D721Med (cell line): ENCODE measurements at places on chromosomes 12 and 14.

GRCh38 chr14:64673748-64674147 is 30.5 kb upstream of the PLEKHG3 start:
- no peak for DNase-seq

- DNase-seq = no peak
Measured at GRCh38 chr14:84826294-84826693, 703.6 kb upstream of the FLRT2 start.

DNA sequence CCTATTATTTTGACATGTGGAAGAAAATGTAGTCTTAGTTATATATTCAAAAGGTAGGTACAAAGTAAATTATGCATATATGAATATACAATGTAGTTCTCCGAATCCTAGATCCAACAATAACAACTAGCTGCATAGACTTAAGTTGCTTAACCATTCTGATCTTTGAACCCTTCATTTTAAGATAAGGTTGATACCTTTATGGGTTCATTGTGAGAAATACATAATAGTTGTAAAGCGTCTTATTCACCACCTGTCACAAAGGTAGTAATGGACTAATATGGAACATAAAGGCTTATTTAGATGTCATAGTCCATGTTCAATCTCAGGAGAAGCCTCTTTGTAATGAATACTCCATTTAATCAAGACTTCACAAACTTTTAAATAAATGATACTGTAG is 263.6 kb downstream of the TMTC2 start:
- no peak for DNase-seq

DNA sequence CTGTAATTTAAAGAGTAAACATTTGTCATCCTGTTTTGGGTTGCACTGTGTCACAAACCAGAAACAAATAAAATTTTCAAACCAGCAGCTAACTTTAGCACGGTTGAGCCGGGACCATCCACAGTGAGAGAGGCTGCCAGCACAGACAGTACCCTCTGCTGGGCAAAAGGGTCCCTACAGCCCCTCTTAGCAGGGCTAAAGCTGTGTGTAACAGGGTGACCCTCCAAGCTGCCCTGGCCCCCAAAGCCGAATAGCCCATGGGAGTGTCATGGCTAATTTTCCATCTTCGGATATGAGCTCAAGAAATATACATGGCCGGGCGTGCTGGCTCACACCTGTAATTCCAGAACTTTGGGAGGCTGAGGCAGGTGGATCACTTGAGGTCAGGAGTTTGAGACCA is 157.1 kb upstream of the GRIN2B start:
- no peak for DNase-seq

DNA sequence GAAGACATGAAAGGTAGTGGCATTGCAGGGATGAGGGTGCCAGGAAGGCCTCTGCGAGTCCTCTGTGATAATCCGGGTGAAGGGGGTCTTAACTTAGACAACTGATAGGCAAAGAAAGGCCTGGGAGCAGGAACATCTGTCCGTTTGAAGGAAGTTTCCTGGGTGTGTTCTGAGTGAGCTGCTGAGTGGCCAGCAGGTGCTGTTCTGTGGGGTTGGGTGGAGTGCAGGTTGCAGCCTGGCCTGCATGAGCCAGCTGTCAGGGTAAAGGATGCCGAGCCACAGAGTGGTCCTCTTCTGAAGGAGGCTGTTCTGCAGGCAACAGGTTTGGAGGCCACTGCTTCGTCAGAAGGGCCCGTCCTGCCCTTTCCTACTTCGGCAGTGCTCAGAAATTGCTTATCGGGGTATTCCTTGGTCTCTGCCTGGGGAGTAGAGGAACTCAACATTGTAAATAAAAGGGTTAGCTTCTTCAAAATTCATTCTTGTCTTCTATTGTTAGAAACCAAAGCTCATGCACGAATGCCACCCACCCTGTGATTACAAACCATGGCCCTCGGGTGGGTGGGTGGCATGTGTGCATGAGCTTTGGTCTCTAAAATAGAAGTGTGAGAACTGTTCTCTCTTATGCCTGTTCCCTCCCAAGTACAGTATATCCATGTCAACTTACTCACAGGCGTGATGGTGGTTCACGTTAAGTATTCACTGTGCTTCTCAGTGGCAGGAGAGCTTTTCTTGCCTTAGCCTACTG is 118.9 kb downstream of the CHST11 start:
- DNase-seq = no peak

DNA sequence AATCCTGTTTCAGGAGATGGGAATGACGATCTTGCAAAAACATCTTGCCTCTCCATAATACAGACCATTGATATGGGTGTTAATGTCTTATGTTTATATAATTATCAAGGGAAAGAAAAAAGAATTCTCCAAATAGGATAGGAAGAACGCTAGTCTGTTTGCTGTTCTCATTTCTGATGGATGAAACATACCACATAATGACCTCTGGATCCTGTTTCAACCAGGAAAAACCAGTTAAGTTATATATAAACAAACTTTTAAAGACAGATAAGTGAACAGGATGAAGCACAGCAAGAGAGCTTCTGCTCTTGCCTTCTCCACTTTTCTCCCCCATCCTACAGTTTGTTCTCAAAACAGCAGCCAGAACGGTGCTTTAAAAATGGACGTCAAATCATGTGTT is 27.8 kb downstream of the COQ6 start:
- DNase-seq = no peak

DNA sequence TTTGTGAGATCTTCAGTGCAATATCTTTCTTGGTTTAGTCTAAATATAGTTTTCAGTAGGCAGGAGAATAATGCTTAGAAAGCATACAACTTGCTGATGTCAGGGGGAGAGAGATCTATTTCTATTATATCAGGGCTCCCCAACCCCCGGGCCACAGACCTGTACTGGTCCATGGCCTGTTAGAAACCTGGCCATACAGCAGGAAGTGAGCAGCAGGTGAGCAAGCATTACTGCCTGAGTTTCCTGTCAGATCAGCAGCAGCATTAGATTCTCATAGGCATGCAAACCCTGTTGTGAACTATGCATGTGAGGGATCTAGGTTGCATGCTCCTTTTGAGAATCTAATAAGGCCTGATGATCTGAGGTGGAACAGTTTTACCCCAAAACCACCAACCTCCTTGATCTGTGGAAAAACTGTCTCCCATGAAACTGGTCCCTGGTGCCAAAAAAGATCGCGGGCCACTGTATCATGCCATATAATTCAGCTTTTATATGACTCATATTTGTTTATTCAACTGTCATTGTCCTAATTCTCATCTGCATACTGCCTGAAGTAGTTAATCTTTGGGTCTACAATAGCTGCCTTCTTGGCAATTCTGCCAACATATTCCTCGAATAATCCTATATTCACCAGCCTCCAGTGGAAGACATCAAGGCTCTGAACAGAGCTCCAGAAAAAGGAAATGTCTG is 163.6 kb upstream of the DYRK2 start:
- no peak for DNase-seq

DNA sequence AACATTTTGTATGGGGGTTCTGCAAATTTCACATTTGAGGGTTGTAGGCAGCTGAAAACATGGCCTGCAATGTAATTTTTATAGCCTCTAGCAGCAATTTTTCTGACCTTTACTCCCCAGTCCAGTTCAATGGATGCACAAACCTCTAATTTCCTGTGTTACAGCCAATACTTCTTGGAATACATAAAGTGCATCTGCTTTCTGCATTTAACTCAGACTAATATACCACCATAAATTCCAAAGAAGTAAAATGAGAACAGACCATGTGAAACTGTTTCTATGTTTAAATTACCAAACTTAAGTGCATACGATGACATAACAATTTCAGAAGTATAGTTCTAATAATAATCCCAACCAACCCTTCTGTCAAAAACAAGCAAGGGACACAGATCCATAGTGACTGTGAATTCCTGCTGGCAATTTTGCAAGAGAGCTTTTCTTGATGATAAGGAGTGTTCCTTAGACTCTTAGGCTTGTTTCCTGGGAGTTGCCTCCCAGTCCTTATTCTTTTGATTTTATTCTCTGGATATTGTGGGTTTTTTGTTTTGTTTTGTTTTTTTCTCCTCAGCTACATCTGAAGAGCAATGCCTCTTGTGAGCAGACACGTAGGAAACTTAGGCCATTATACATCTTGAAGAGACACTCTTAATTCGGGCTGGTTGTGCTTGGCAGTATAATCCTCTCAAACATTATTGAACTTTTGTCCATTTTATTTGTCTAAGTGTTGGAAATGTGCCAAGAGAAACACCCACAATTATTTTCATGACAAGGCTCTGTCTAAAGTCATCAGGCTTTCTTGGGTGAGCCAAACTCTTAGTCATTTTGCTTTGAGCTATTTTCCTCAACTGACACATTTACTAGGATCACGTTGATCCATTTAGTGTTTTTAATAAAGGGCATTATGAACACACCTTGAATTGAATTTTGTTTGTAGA is 51.3 kb upstream of the RERGL start:
- DNase-seq = no peak

- no peak for DNase-seq
Measured at GRCh38 chr14:63840981-63841380, 11.8 kb upstream of the SYNE2 start.

DNA sequence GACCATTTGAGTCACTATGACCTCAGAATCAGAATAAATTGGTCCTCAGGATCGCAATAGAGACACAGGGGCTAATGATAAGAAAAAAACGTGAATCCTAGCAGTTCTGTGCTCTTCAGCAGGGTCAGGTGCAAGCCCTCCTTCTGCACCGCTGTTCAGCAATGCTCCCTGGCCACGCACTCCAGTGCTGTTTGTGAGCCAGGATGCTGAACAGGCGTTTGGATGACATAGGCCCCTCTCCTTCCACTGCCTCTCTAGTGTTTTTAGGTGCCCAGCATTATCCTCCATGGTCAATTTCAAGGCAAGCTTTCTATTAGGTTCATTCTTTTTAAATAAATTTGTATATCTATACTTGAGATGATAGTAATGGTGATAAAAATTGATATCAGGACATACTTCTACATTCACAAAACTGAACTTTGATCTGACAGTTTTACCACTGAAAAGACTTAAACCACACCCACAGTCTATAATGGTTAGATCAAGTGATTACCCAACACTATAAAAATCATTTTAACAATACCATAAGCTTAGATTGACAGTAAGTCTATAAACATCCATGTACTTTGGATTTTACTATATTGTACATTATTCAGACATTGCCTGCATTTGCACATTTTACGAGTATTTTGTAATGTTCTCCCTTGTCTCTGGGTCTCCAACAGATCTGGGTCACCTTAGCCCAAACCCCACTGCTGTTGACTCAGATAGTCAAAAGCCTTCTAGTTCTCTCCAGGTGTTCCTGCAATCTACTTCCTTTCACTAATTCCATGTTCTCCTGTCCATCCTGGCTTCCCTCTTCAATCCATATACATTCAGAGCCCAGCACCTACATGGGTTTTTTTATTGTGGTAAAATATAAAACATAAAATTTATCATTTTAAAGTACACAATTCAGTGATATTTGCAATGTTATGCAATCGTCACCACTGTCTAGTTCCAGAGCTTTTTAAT is 114.9 kb upstream of the COCH start:
- DNase-seq = no peak

- no peak for DNase-seq
Measured at GRCh38 chr12:91991399-91992187, 154.1 kb downstream of the BTG1 start.

GRCh38 chr12:102478405-102479098 is 1.8 kb downstream of the IGF1 start:
- no peak for DNase-seq

DNA sequence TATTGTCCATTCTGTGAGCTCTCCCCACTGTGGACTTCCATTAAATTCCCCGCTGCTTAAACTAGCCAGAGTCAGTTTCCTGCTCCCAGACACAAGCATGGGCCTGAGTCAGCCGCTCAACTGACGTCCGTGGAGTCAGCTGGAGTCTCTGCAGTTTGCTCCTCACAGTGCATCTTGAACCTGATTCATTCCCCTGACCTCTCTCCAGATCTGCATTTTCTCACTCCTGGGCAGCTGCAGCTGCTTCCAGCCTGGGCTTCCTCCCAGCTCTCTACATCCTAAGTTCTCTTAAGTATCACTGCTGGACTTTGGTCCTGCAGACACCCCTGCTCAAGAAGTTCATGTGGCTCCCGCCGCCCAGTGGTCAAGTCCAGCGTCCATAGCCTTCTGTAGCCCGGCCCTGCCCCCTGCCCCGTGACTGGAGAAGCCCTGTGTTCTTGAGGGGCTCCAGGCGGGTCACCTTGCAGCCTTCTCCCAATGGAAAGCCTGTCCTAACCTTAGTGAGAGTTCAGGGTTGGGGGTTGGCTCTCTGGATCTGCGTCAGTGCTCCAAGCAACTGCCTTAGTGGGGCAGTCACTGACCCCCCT is 20.0 kb downstream of the NFKBIA start:
- no peak for DNase-seq

GRCh38 chr14:103699901-103700752 is 15.1 kb downstream of the XRCC3 start:
- DNase-seq = no peak

- no peak for DNase-seq
Measured at GRCh38 chr12:82970614-82971013, 283.9 kb downstream of the TMTC2 start.

GRCh38 chr12:69383074-69383473 is 23.5 kb downstream of the YEATS4 start:
- no peak for DNase-seq

DNA sequence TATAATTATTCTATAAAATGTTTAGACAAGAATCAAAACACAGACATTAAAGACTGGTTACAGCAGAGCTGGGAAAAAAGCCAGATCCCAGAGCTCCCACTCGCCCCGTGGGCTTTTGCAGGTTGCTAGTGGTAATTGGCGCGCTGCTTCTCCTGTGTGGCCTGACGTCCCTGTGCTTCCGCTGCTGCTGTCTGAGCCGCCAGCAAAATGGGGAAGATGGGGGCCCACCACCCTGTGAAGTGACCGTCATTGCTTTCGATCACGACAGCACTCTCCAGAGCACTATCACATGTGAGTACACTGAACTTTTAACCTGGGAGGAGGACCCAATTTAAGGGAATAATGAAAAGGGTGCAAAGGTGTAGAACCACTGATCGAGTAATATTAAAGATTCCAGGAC is 7.5 kb downstream of the TMEM52B start:
- DNase-seq = no peak

DNA sequence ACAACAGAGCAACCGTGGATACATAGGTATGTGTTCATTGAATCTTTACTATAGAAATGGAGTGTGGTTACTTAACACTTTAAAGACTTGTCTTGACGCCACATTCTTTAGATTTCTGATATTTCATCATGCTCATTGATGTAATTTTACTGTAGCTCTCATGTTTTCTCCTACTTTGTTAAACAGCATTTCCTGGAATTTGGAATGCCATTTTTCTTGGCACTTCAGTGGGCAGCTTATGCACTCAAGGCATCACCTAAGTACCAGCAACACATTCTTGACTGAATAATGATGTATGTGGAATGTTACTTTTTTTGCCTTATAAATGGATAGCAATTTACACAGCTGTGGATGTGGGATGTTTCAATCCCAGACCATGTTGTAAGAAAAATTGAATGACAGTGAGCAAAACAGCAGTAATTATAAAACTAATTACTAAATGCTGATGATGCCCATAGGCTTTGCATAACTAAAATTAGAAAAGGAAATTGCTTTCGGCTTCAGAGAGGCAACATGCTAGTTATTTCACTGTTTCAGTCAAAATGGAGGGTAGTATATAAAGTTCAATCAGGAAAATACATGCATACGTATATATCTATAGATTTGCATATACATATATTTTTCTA is 298.5 kb downstream of the NPAS3 start:
- DNase-seq = no peak

- no peak for DNase-seq
Measured at GRCh38 chr14:93006567-93007051, 83.7 kb downstream of the CHGA start.
